Left cardiac atrium (tissue), 4 donors: ENCODE measurements at places on chromosomes 12 and 14.
A peak's percentile ranks its signal among the peaks of the same experiment; 100 is the strongest.

- DNase-seq, result no peak
Observed at GRCh38 chr14:28870033-28870564, 103.5 kb downstream of the FOXG1 start.

DNA sequence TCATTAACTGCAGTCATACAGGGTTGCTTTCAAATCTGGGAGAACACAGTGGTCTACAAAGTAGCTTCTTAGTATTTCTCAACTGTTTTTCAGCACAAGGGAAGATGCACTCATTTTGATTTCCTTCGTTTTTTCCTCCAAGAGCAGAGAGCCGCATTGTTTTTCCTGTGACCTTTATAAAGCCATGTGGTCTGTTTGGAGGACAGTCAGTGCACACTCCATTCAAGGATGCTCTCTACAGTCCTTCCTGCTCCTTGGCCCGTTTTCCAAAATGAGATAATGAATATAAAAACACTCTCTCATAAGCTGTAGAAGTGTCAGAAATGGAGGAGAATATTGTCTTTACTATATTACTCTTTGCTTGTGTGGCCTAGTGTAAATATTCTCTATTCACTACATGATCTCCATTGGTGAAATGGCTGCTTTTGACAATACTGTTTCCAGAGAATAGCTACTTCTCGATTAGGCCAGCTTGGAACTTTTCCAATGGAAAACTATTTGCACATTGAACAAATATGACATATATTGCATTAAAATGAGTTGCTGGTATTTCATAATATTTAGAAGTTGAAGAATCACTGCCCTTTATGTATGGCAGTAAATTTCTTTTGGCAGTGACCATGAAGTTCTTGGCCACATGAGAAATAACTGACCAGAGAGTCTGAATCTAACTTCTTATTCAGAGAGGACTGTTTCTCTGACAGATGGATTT is 393.1 kb upstream of the RGS6 start:
- no peak for DNase-seq

DNA sequence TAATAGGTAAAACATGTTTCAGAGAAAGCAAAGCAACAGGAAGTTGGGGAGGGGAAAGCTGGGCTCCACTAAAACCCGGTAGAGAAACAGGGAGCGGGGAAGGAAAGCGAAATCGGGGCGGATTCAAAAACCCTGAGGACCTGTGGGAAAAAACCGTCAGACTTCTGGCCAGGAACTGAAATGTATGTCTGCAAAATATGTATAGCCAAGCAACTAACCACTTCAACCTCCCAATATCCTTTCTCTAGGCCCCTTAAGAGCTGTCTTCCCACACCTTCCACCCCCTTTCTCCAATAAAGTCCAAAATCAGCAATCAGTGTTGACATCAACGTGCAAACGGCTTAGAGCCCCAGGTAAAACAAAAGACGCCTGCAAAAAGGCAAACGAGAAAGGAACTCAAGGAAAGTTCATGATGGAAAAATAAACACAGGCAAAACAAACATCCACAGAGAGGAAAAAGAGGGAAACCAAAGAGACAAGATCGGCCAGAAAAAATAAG is 32.8 kb downstream of the SIX1 start:
- no peak for DNase-seq

DNA sequence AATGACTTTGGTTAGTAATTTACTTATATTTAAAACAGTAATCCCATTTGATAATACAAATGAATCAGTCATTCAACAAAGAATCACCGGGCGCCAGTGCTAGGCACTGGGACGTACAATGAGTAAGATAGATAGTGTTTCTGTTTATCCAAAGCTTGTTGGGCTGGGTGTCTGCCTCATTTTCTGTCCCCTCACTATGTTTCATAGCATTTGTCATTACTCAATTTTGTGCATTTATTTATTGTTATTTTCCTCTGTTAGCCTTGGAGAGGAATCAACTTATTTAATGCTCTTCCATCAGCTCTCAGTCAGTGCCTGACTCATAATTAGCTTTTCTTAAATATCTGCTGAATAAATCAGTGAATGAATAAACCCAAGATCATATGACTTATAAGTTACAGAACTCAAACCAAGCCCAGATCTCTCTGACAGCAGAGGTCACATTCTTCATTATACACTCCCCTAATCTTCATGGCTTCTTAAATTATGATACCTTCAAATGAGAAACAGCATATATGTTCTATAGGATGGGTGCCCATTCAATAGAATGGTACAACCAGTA is 86.2 kb downstream of the TSPAN8 start:
- DNase-seq, result no peak

DNA sequence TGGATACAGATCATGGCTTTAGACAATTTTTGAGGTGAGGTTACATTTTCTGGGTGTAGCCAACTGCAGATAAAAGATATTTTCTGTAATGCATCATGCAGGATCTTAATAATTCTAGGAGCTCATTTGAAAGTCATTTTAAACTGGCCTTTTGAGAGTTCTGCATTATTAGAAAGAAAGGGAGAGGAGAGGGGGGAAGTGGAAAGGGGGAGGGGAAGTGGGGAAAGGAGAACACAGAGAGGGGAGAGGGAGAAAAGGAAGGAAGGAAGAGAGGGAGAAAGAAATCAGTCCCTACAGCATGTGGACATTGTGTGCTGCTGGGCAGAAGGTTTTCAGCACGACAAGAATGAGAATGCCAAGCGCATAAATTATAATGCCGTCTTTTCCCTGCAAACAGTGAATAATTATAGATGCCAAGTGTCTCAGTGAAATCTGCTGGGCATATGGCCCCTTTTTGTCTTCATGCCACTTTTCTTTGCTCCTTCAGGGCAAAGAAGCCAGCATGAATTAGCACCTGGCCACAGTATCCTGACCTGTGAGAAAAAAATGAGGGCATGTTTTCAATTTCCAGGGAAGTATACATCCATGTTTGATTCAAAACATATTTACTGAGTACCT is 22.7 kb upstream of the PPP2R5C start:
- no peak for DNase-seq

GRCh38 chr12:60138526-60138925 is 542.7 kb downstream of the SLC16A7 start:
- DNase-seq, result no peak

- peak; percentile 19 for DNase-seq
Observed at GRCh38 chr14:104116756-104117340, 21.5 kb upstream of the KIF26A start.

DNA sequence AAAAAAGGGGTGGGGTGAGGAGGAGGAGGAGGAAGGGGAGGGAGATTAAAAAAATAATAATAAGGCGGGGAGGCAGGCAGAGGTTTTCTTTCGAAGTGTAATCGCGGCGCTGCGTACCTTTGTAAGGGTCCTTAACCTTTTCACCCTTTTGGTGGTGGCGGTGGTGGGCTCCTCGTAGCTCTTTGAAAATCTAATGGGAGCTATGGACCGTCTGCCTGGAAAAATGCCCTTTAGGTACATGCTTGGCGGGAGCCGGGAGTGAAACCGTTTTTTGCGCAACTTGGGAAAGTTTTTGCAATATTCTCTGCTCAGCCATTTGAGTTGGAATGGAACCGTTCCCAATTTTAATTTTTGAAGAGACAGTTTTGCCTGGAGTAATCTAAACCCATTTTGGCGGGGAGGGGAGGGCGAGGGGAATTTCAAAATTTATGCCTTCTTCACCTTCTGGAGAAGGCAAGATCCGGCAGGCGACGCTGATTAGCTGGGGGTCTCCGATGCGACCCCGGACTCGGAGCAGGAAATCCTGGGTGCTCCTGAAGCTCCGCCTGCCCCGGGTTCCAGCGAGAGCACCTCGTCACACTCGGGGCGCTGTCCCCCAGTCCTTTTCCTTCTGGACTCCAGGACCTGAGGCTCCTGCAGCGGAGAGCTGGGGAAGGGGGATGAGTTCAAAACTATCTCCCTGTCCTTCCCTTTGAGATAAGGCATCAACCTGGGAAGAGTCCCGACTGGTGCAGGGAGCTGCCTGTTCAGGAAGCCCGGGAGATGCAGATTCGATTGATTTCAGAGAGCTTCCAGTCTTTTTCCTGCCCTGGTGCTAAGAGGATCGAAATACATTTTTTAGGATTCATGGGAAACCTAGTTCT is 74.6 kb upstream of the TBX5 start:
- DNase-seq, result no peak

GRCh38 chr12:47686645-47687240 is 19.1 kb downstream of the RPAP3 start:
- DNase-seq, result no peak

- peak; percentile 50 for DNase-seq
Observed at GRCh38 chr14:77041881-77042545, 13.5 kb upstream of the IRF2BPL start.

DNA sequence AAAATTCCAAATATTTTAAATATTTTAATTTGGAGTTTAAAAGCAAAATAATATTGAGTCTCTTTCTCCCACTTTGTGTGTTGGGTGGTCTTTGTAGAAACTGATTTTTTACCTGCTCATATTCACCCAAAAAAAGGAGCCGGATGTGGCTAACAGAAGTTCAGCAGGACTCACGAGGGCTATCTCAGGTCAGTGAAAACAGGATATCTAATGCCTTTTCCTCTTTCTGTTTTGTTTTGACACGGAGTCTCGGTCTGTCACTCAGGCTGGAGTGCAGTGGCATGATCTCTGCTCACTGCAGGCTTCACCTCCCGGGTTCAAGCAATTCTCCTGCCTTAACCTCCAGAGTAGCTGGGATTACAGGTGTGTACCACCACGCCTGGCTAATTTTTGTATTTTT is 30.8 kb downstream of the COA8 start:
- no peak for DNase-seq
